ENCODE measurements at places on chromosomes 12 and 14. TPM values are rescaled to one million over a fixed set of nuclear protein-coding genes. Genes with fewer than 3 reads are reported as not detected.
A peak's percentile ranks its signal among the peaks of the same experiment; 100 is the strongest.

- no peak for DNase-seq
Observed at GRCh38 chr14:63478437-63478852, 64.7 kb downstream of the PPP2R5E start.

- peak; percentile 85 for DNase-seq
Observed at GRCh38 chr14:105249182-105250007, 1.1 kb downstream of the BTBD6 start.

GRCh38 chr12:19771858-19772257 is 332.6 kb downstream of the AEBP2 start:
- DNase-seq, result peak; percentile 13

GRCh38 chr12:2390133-2390532 is 337.3 kb downstream of the CACNA1C start:
- DNase-seq, result no peak

- no peak for DNase-seq
Observed at GRCh38 chr12:97292588-97292987, 170.0 kb upstream of the RMST start.

GRCh38 chr12:123134826-123135225 is 16.1 kb downstream of the PITPNM2 start:
- no peak for DNase-seq

The RPL10L gene
- not detected for total RNA-seq

The AVPR1A gene
- total RNA-seq, result not detected

The SCN8A gene
- total RNA-seq, result 3.9 TPM

The GPRC5A gene
- total RNA-seq, result not detected

The CAPZA3 gene
- not detected for total RNA-seq

The KCNH5 gene
- total RNA-seq, result 0.21 TPM
